ENCODE measurements at places on chromosomes 5 and 9.
A peak's percentile ranks its signal among the peaks of the same experiment; 100 is the strongest.

- DNase-seq = no peak
These were observed 118.6 kb downstream of the PDE8B start for GRCh38 chr5:77328930-77329647.

- peak; percentile 37 for DNase-seq
These were observed 716.4 kb downstream of the SEMA5A start for GRCh38 chr5:8829323-8830029.

DNA sequence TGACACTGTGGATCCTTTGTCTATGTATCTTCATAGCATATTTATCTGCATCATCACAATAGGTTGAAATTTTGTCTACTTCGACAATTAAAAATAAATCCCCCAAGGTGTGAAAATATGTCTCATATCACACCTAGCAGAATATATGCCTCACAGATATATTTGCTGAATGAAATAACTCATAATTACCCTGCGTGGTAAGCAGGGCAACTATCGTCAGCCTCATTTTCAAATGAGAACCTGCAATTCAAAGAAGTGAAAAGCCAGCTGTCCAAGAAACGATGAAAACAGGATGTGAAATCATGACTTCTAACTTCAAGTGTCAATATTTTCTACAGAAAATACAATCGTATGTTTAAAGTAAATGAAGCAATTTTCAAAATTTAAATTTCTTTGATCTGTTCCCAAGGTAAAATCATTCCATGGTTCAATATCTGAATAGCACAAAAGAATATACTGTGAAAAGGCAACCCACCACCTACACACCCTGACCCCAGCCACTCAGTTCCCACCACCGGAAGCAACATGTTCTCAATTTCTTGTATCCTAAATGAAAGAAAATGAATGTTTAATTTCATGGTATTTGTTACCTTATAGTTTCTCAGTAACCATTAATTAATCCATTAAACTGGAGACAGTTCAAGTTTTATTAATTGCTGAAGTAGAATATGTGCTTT is 57.1 kb downstream of the TBCA start:
- no peak for DNase-seq

- DNase-seq = peak; percentile 77
These were observed 13.3 kb upstream of the GPX8 start for GRCh38 chr5:55146543-55147151.

GRCh38 chr5:132055441-132055807 is 5.0 kb upstream of the IL3 start:
- DNase-seq = no peak

DNA sequence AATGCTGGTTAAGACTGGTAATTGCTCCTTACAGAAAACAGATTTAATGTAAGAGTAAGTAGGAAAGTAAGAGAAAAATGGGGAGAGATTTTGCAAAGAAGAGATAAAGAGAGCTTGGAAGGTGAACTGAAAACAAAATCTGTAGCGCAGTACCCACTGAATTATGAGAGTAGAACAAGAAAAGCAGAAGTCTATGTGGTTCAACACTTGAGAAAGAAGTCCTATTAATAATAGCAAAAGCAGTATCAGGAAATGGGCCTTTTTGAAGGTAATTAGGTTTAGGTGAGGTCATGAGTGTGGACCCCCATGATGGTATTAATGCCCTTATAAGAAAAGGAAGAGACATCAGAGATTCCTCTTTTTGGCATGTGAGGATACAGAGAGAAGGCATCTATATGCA is 460.6 kb downstream of the CETN3 start:
- DNase-seq = no peak

Measured in SW480 (cell line).